ENCODE measurements at places on chromosomes 5 and 9.

DNA sequence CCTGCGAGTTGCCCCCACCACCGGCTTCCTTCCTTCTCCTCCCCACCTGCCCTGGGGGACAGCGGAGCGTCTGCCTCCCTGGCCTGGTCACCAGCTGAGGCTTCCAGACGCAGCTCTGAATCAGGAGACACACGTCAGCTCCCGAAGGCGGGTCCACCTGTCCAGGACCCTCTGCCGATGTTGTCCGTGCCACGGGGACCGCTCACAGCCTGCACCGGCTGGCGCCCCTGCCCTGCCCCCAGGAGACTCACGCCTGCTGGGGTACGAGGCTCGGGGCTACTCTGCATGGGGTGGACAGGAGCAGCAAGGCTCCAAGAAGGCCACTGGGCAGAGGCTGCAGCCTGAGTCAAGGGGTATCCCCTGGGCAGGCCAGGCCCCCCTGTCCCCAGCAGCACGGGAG is 1.9 kb upstream of the CCDC187 start:
- no peak for DNase-seq

- no peak for DNase-seq
Observed at GRCh38 chr9:127388037-127388855, 8.7 kb upstream of the SLC2A8 start.

- DNase-seq: no peak
Observed at GRCh38 chr9:132201139-132201538, 39.3 kb downstream of the NTNG2 start.

DNA sequence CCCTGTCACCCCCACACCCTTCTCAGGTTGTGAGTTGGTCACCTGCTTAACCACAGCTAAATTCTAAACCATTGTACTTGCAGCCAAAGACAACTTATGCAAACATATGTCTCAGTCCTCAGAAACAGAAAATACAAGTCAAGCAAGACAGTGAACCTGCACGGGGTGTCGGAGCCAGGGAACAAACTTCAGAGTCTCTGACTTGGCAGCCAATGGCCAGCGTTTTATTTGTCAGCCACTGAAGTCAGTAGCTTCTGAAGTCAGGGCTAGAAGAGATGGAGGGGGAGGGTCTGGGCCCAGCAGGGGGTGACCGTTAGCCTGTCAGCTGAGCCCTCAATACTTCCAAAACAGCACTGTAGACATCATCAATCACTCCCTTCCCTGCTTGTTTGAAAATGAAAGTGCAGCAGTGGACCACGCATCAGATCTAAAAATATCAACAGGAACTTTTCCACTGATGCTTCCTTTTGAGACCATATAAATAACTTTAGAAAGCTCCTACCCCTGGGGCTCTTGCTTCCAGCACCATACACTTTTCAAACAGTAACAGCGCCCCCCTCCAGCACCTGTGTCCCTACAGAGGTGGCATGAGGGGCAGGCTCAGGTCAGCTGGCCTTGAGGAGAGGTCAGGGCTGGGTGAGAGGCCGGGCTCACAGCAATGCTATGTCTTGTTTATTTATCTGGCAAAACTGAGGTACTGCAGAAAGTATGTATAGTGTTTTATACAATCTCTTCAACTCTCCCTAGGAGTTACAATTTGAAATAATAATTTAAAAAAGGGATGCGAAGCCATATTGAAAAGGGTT is 142.5 kb downstream of the ACER2 start:
- DNase-seq: no peak

Data from kidney capillary endothelial cell (primary cell).